ENCODE measurements at places on chromosomes 1 and 21.

GRCh38 chr1:152505083-152505482 lies 5.5 kb upstream of the LCE5A start:
- DNase-seq = no peak

- no peak for DNase-seq
Observed at GRCh38 chr1:208159555-208160258, 84.5 kb downstream of the PLXNA2 start.

DNA sequence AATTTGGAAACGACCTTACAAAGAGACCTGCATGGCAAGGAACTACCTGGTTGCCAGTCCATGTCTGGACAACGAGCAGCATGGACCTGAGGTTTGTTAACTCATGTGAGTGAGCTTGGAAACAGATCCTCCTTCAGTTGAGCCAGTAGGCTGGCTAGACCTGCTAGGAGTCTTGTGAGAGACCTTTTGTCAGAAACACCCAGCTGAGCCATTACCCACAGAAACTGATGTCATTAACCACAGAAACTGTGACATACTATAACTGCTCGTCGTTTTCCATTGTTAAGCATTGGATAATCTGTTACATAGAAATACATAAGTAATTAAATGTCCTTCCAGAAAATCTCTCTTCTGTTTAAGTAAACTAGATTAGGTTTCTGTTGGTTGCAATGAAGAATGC lies 211.1 kb upstream of the C21orf91 start:
- DNase-seq = no peak

- no peak for DNase-seq
Observed at GRCh38 chr1:29901624-29902325, 665.5 kb downstream of the PTPRU start.

DNA sequence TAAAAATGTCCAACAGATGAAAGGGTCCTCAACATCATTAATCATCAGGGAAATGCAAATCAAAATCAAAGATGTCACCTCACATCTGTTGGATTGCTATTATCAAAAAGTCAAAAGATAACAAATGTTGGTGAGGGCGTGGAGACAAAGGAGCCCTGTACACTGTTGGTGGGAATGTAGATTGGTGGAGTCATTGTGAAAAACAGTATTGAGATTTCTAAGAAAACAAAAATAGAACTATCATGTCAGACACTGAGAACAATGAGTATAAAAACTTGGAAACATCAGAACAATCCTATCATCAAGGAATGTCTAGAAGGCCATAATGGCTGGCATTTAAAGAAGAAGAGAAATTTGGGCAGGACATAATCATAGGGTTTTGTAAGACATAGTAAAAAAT lies 209.2 kb upstream of the PTGFR start:
- no peak for DNase-seq

DNA sequence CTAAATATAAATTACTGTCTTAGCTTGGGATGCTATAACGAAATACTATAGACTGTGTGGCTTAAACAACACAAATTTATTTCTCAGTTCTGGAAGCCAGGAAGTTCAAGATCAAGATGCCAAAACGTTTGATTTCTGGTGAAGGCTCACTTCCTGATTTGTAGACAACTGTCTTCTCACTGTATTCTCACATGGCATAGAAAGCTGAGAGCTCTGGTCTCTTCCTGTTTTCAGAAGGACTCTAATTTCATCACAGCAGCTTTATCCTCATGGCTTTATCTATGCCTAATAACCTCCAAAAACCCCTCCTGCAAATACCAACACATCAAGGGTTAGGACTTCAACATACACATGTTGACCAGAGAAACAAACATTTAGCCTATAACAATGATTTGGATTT lies 1795.5 kb downstream of the MRPL39 start:
- no peak for DNase-seq

GRCh38 chr1:54575605-54576290 lies 27.7 kb downstream of the ACOT11 start:
- DNase-seq = no peak

DNA sequence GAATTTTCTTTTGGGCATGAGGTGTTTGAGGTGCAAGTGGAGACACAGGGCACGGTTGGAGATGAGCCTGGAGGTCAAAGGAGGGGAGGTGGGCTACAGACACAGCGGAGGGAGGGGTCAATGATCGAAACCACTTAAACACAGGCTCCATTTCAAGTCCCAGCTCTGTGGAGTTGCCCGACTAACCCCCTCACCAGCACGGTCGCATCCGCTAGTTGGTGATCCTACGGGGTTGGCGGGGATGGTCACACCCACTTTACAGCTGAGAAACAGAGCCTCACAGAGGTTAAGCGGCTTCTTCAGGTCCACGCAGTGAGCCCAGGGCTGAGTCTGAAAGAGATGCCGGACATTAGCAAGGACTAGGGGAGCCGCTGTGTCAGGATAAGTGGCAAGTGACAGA lies 60.1 kb upstream of the RUNX3 start:
- no peak for DNase-seq

DNA sequence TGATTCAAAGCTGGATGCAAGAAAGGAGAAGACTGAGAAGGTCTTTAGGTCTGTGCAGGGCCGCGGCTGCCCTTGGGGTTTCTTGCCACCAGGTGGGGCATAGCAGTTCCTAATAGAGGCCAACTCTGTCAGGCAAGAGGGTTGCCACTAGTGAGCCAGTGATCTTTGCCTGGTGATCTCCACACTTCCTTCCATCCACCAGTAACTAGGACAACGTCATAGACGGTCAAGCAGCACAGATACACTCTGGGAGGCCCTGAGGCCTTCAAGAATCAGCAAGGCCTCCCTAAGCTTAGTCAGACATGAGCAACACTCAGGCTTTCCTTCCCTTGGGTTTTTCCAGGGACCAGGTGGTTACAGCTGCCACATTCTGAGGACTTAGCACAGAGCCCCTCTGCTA lies 32.9 kb upstream of the ATP2B4 start:
- no peak for DNase-seq

- no peak for DNase-seq
Observed at GRCh38 chr1:161374373-161374772, 6.7 kb upstream of the CFAP126 start.

- no peak for DNase-seq
Observed at GRCh38 chr1:101079341-101079740, 53.8 kb upstream of the DPH5 start.

GRCh38 chr1:246147524-246148461 lies 359.3 kb downstream of the SMYD3 start:
- no peak for DNase-seq

GRCh38 chr1:100861379-100861778 lies 33.3 kb downstream of the EXTL2 start:
- DNase-seq = no peak

DNA sequence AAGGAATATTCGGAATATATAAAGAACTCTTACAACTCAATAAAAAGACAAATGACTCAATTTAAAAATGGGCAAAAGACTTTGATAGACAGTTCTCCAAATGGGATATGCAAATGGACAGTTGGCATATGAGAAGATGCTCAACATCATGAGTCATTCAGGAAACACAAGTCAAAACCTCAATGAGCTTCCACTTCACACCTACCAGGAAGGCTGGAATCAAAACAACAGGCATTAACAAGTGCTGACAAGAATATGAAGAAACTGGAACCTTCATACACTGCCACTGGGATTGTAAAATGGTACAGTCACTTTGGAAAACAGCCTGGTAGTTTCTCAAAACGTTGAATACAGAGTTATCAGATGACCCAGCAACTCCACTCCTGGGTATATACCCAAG lies 17.2 kb downstream of the PGBD5 start:
- DNase-seq = no peak
